SJCRH30 (cell line): ENCODE measurements at places on chromosomes 2 and 18. TPM values are rescaled to one million over a fixed set of nuclear protein-coding genes. Genes with fewer than 3 reads are reported as not detected.

- no peak overlapping the region for H3K27ac ChIP-seq
- no peaks in the 10 kb centered on the region for H3K36me3 ChIP-seq
- DNase-seq, result no peak
Observed at GRCh38 chr2:12935796-12936195, 219.1 kb downstream of the TRIB2 start.

Gene SYT4
- total RNA-seq, result not detected in 2 replicates

Gene TANK
- 33.9 and 45.2 TPM in 2 replicates for total RNA-seq

Gene ZSCAN30
- 8.1 and 8.4 TPM in 2 replicates for total RNA-seq

- no peak for DNase-seq
- H3K4me1 ChIP-seq, result no peaks in the 10 kb centered on the region
- no peak overlapping the region for H3K27ac ChIP-seq
- no peaks in the 10 kb centered on the region for H3K36me3 ChIP-seq
- no peaks in the 10 kb centered on the region for H3K27me3 ChIP-seq
- no peak overlapping the region for H3K4me3 ChIP-seq
Observed at GRCh38 chr18:39421276-39421675, 1855.7 kb upstream of the CELF4 start.

- H3K27me3 ChIP-seq, result no peaks in the 10 kb centered on the region
- H3K27ac ChIP-seq, result no peak overlapping the region
- peaks cover 11% of the 10 kb centered on the region; the same call in 1 of the 2 replicates for H3K4me1 ChIP-seq
- no peak overlapping the region for H3K4me3 ChIP-seq
Observed at GRCh38 chr2:45964223-45964841, 312.9 kb downstream of the PRKCE start.

Gene CYRIA
- 18.3 and 22.2 TPM in 2 replicates for total RNA-seq

Gene IL37
- 0.22 and 0.25 TPM in 2 replicates for total RNA-seq

GRCh38 chr2:158011055-158011771 is 90.5 kb upstream of the UPP2 start:
- no peaks in the 10 kb centered on the region for H3K36me3 ChIP-seq
- no peak overlapping the region for H3K4me3 ChIP-seq
- no peaks in the 10 kb centered on the region for H3K27me3 ChIP-seq
- no peak overlapping the region for H3K27ac ChIP-seq

Gene GLI2
- 13.0 and 18.4 TPM in 2 replicates for total RNA-seq

- H3K4me1 ChIP-seq, result no peaks in the 10 kb centered on the region
- peak; percentile 29 for DNase-seq
- no peaks in the 10 kb centered on the region for H3K36me3 ChIP-seq
- no peak overlapping the region for H3K27ac ChIP-seq
- no peaks in the 10 kb centered on the region for H3K27me3 ChIP-seq
- no peak overlapping the region for H3K4me3 ChIP-seq
Observed at GRCh38 chr2:197889041-197889440, 84.6 kb downstream of the PLCL1 start.

Gene MAPK4
- total RNA-seq, result not detected in 2 replicates

- no peak overlapping the region for H3K27ac ChIP-seq
- H3K27me3 ChIP-seq, result no peaks in the 10 kb centered on the region
- H3K4me1 ChIP-seq, result no peaks in the 10 kb centered on the region
- no peak for DNase-seq
- no peaks in the 10 kb centered on the region for H3K36me3 ChIP-seq
- no peak overlapping the region for H3K4me3 ChIP-seq
Observed at GRCh38 chr18:57027190-57027708, 119.6 kb upstream of the BOD1L2 start.

DNA sequence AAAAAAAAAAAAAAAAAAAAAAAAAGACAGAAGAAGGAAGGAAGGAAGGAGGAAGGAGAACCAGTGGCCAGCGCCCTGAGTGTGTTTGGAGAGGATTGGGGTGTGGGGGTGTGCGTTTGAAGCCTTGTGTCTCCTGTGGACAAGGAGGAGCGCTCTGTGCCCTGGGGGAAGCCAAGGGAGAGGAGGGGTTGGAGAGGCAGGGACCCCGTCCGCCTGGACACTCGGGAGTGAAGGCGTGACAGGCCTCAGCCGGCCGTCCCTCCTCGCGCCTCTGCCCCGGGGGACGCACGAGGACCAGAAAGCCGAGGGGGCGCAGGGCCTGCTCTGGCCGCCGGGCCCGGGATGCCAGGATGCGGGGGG is 44.9 kb downstream of the SERTAD2 start:
- no peak for DNase-seq
- no peak overlapping the region for H3K27ac ChIP-seq
- H3K36me3 ChIP-seq, result no peaks in the 10 kb centered on the region
- H3K27me3 ChIP-seq, result no peaks in the 10 kb centered on the region
- H3K4me3 ChIP-seq, result no peak overlapping the region
- no peaks in the 10 kb centered on the region for H3K4me1 ChIP-seq

- H3K27ac ChIP-seq, result no peak overlapping the region
- H3K4me3 ChIP-seq, result no peak overlapping the region
- no peaks in the 10 kb centered on the region for H3K36me3 ChIP-seq
- peaks cover 26% of the 10 kb centered on the region for H3K4me1 ChIP-seq
- DNase-seq, result no peak
Observed at GRCh38 chr2:190950566-190950991, 63.4 kb downstream of the STAT1 start.

DNA sequence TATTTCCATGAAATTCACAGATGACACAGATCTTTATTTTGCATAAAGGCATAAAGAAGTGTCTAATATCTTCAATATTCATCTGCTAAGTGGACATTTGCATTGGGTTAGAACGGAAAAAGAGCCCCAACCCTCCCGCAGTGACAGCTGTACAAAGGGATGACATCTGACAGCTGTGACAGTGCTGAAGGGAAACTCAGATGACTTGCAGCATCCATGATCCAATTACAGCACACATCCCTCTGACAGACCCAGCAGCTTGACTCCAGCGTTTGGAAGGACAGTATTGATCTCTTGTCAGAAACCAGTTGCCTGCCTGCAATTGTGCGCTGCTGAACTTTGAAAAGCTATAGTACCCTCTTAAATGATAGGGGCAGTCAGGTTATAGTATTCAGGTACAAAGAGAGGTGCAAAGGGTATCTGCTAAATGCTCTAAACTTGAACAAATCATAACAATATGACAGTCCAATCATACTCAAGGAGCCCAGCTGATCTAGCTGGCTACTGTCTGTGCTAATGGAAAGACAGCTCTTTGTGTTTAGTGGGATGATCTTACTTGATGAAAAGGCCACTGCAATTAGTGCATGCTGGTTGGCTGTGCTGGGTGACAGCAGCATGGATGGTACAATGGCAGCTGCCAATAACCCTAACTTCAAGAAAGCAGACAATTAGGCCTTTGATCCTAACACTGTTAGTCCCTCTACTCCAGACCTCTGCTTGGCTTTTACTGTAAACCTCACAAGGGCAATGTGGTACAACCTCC is 599.2 kb downstream of the NR4A2 start:
- H3K4me3 ChIP-seq, result peak overlapping the region; percentile 24; the same call in 1 of the 2 replicates
- peak overlapping the region; percentile 45 for H3K27ac ChIP-seq
- H3K36me3 ChIP-seq, result no peaks in the 10 kb centered on the region
- H3K27me3 ChIP-seq, result no peaks in the 10 kb centered on the region

DNA sequence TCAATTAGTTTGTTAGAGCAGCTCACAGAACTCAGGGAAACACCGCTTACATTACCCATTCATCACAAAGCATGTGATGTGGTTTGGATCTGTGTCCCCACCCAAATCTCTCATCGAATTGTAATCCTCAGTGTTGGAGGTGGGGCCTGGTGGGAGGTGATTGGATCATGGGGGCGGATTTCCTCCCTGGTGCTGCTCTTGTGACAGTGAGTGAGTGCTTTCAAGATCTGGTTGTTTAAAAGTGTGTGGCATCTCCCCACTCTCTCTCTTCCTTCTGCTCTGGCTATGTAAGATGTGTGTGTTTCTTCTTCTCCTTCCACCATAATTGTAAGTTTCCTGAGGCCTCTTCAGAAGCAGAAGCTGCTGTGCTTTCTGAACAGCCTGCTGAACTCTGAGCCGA is 63.5 kb upstream of the AGPS start:
- H3K27ac ChIP-seq, result no peak overlapping the region
- H3K36me3 ChIP-seq, result no peaks in the 10 kb centered on the region
- no peaks in the 10 kb centered on the region for H3K27me3 ChIP-seq
- no peak for DNase-seq

- H3K4me1 ChIP-seq, result peaks cover 42% of the 10 kb centered on the region
- H3K27ac ChIP-seq, result peak overlapping the region; percentile 47; the same call in 1 of the 2 replicates
- no peaks in the 10 kb centered on the region for H3K27me3 ChIP-seq
- no peak overlapping the region for H3K4me3 ChIP-seq
Observed at GRCh38 chr2:188414869-188415753, 123.4 kb downstream of the GULP1 start.
